ENCODE measurements at places on chromosomes 4 and X.
A peak's percentile ranks its signal among the peaks of the same experiment; 100 is the strongest.

DNA sequence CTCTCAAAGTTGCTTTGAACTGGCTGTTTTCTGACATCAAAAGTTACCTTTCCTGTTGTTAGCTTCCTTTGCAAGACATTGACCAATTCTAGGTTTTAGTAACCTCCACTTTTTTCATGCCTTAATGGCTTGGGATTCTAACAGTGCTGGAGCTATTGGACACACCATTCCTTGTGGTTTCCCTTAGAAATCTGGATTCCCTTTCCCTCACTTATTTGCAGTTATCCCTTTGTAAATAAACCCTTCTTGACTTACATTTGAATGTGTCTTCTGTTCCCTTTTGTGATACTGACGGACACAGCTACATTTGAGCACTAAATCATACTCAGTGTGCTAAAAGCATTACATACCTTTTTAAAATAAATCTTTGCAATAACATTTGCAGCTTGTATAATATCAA lies 1927.6 kb upstream of the IGFBP7 start:
- DNase-seq, result no peak

DNA sequence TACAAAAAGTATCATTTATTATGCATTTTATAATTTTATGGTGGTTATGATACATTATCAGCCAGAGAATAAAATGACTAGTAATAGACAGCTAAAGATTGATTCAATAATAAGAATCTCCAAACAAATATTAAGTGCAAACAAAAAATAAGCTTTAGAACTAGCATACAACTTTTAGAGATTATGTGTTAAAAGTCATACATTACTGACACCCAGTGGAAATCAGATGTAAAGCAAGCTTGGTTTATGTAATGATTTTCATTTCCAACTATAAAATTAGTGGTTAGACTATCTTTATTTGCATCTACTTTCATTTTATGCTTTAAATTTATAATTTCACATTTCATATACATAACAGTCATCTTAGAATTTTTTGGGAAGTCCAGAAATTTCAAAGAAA lies 57.7 kb downstream of the IL13RA2 start:
- DNase-seq, result no peak

DNA sequence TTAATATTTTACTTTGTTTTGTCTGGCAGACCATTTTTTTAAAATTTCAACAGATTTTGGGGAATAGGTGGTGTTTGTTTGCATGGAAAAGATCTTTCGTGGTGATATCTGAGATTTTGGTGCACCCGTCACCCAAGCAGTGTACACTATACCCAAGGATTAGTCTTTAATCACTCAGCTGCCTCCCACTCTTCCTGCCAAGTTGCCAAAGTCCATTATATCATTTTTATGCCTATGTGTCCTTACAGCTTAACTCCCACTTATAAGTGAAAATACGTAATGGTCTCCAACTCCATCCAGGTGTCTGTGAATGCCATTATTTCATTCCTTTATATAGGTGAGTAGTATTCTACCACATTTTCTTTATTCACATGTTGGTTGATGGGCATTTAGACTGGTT lies 281.7 kb upstream of the GK2 start:
- no peak for DNase-seq

- peak; percentile 37 for DNase-seq
Measured at GRCh38 chrX:71532078-71532752, 689 bp upstream of the OGT start.
